ENCODE measurements at places on chromosomes 5 and 9.
A peak's percentile ranks its signal among the peaks of the same experiment; 100 is the strongest.

DNA sequence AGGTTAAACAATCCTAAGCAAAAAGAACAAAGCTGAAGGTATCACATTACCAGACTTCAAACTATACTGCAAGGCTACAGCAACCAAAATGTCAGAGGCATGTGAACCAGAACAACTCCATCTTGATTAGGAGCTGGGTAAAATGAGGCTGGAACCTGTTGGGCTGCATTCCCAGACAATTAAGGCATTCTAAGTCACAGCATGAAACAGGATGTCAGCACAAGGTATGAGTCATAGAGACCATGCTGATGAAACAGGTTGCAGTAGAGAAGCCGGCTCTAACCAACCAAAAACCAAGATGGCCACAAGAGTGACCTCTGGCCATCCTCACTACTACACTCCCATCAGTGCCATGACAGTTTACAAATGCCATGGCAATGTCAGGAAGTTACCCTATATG lies 252.0 kb downstream of the RASEF start:
- no peak for DNase-seq

DNA sequence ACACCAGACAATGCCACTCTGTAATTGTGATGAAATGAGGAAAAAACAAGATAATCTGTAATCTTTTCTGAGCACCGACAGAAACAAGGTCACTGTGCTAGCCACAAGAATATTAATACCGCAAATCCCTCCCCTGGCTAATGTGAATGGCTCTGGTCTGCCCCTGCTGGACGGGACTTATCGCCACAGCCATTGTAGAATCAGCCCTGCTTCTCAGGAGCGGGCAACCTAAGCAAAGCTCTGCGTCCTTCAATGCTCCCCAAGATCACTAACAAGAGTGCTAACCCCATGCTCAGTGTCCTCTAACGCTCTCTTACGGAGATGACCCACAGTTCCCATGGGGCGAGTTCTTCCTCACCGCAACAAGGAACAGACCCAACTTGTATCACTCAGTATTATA lies 42.7 kb downstream of the OR2V1 start:
- no peak for DNase-seq

GRCh38 chr9:101394687-101395086 lies 3.7 kb downstream of the MRPL50 start:
- DNase-seq, result no peak

DNA sequence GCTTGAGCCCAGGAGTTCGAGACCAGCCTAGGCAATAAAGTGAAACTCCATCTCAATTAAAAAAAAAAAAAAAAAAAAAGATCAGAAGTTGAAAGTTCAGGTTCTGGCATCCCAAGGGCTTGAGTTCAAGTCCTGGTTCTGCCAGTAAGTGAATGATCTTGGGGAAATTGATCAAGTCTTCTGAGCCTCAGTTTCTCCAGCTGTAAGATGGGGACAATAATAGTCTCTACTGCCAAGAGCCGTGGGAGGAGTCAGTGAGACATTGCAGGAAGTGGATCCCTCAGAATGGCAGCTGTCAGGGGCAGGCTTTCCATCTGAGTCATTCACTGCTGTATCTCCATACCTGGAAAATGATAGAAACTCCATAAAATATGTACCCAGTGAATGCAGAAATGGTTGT lies 37.8 kb upstream of the FUBP3 start:
- DNase-seq, result no peak

DNA sequence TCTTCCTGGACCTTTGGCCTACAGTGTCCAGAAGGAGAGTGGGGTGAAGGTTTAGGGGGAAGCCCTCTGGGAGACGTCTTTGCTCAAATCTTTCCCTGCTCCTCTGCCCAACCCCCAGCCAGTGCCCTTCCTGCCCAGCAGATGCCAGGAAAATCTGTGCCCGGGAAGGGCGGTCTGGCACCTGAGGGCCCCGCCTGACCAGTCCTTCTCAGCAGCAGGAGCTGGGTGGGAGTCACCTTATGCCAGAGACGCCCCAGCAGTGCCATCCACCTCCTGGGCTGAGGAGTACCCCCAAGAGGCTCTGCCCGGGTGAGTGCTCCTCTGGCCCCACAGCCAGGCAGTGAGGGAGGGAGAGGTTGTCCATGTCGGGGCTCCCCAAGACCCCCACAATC lies 14.9 kb upstream of the CERCAM start:
- DNase-seq, result no peak

GRCh38 chr5:108937221-108937620 lies 189.5 kb downstream of the FER start:
- DNase-seq, result no peak

DNA sequence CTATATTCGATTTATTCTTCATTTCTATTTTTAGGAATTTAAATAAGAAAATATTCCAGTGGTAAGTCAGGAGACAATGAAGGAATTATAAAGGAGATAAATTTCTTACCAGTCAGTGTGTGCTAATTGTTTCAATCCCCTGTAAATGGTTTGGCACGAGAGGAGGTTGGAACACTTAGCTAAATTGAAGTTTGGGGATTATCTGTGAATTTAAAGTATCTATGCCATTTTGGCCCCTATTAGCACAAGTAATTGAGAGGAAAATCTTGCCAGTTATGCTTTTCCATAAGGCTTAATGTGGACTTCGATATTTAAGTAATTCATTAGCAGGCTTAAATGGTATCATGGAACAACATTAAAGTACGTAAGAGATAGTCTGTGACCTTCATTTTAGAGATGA lies 860.8 kb downstream of the PTPRD start:
- DNase-seq, result no peak

- DNase-seq, result no peak
These were observed 240.5 kb upstream of the IRX1 start for GRCh38 chr5:3355126-3355525.

- DNase-seq, result no peak
These were observed 51.7 kb upstream of the NFIB start for GRCh38 chr9:14365670-14366069.

DNA sequence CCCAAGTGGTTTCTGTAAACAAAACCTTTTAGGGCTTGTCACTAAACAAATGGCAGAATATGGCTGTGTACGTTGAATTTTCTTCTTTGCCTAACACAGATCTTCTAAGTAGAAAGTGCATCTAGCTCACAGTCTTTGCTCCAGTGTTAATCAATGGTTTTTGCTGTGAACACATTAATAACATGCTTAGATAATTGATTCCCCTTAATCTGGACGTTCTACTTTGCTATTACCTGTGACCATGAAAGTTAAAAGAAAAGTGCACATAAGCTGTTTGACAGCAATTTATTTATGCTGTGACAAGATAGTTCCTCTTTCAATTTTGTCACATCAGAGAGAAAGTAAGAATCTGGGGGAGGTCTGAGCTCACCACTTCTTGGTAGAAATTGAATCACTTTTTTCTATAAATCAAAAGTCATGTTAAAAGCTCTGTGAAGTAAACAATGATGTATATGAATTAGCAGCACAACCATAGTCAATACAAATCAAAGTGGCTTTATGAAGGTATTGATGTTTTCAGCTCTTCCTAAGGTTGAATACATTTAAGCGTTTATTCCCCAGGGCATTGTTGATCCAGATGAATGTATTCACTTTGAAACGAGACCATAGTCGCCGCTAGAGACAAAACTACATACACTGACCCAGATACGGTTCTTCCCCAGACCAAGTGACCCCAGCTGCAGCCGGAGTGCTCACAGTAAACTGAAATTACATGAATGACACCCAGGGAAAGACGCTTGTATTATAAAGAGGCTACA lies 174.6 kb upstream of the ZNF608 start:
- DNase-seq, result no peak

GRCh38 chr5:138605254-138605972 lies 30.2 kb upstream of the HSPA9 start:
- no peak for DNase-seq

- DNase-seq, result no peak
These were observed 63.3 kb downstream of the CSF2 start for GRCh38 chr5:132136906-132137305.

GRCh38 chr5:134524826-134525682 lies at the start of gene JADE2:
TSS of gene JADE2 (plus strand) at chr5:134525670. CDS start at chr5:134535858, 10,188 bp downstream.
- DNase-seq, result peak; percentile 61

DNA sequence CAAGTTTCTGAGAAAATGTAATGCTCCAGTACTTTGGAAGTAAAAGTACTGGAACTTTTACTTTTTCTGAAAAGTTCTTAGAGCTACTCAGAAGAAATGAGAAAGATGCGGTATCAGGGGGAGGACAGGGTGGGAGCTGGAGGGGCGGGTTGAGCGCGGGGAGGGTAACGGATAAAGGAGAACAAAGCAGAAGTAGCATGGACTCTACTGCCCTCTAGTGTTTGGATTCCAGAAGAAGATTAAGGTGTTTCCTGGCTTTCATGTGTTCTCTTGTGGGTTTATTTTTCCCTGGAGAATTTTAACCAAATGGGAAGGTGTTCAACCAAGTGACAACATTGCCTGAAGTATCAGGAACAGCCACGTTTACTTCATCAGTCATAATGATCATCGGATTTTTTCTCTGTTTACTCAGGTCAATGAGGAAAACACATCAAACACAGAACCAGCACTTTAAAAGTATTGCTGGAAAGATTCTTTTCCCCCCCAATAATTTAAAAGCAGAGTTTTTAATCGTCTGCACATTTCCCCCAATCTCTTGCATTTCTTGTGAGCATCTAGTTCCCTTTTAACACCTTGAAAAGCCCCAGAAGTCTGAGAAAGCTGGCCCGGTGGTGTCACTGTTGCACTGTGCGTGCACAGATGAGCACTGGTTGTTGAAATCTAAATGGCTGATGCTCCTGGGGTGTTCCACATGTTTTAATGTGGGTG lies 190.6 kb downstream of the MPDZ start:
- DNase-seq, result no peak

DNA sequence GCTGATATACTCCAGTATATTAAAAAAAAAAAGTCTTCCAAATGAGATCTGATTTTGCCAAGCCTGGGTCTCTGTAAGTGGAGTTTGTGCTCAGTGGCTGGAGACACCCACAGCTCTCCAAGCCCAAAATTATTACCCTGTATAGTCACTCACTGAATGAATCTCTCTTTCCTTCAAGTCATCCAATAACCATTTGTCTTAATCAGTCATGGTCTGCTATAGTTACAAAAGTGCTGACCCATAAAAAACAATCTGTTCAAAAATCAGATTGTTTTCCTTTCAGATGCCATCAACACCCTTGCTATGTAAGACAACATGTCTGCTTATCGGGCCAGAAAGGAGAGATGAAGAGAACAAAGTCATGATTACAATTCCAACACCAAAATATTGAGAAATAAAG lies 159.4 kb upstream of the FST start:
- DNase-seq, result no peak
